ENCODE measurements at places on chromosomes 4 and X.

DNA sequence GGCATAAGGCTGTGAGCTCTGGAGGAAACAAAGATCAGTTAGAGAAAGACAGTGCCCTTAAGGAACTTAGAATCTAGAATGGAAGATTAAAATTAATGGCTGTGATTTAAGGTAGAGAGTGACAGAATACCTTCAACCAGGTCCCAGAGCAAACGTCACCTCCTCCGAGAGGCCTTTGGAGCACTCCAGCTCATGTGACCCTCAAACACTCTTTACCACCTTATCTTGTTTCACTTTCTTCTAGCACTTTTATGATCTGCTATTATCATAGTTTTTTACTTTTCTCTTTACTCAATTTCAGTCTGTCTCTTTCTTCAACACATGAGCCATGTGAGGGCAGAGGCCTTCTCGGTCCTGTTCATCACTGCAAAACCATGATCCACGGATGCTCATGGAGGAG lies 187.0 kb downstream of the SMIM20 start:
- no peak for DNase-seq

DNA sequence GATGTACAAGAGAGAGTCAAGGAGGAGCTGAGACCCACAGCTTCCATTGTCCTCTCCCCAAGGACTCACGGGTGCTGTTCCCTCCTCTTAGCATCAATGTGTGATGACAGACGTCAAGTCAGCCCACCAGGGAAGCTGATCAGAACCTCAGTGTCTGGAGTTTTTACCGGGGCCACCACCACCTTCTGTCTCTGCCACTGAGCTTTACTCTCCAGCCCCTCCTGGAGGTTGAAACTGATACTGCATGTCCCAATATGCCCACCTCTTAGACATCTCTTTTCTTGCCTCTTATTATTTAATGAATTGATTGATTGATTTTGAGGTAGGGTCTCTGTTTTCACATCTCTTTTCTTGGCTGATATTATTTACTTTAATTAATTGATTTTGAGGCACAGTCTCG lies 10.3 kb upstream of the AKAP17A start:
- peak; percentile 13 for DNase-seq

- no peak for DNase-seq
These were observed 297.6 kb downstream of the IDS start for GRCh38 chrX:149207518-149207917.

- DNase-seq = no peak
These were observed 133.8 kb downstream of the PALLD start for GRCh38 chr4:168630445-168631187.

DNA sequence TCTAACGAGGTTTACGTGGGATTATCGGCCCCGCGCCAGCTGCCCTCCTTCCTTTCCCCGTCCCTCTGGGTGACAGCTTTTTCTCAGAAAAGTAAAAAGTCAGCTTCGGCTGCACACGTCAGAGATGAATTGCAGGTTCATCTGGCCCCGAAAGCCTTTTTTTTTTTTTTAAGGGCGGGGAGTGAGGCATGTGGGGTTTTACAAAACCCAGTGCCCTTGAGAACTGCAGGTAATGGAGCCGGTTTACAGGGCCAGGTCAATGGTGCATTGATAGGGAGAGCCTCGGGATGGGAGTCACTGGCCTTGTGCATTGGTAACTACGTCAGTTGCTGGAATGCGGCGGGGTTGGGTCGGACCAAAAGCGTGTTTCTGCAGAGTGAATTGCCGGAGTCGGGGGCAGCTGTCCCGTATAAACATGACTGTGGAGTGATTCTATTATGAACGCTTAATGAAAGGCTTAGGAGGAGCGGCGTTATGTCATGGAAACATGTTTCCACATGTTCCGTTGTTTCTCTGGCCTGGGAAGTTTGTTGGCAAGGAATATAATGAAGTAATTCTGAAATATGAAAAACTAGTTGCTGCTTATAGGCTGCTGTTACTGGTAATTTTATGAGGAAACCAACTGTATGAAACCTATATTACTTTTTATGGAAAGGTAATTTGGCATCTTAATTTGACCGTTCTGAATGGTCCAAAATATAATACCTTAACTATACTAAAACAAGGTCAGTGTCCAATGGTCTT lies 1.1 kb downstream of the HSPA4L start:
- no peak for DNase-seq

DNA sequence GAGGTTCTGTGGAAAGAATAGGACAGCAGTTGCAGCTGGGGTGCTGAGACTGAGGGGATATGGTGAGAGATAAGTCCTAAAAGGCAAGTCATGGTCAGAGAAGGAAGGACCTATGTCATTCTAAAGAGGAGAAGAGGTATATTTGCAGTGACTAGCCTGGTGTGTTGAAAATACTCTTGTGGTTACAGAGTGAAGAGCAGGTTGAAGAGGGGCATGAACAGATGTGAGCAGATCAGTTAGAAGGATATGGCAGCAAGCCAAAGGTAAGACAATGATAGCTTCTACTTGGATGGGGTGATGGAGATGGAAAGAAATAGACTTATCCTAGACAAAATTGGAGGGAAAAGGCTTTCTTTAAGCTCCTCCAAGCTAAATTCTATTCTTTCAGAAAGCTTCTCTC lies 469.8 kb upstream of the CPEB2 start:
- DNase-seq = peak; percentile 39

DNA sequence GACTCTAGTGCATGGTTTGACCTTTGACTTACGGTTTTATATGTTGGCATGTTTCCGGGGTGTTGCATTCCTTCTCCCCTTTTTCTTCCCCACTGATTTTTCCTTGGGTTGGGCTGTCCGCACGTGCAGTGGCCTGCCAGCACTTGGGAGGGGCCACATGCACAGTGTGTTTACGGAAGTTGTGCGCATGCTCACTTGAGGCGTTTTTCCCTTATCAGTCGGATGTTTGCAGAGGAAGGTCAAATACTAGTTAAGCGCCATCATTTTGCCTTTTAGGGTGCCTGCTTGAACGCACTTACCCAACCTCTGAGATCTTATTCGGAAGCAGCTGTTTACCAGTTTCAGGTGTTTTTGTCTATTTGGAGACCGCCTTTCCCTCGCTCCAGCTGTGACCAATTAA lies 653.9 kb upstream of the AADAT start:
- no peak for DNase-seq

DNA sequence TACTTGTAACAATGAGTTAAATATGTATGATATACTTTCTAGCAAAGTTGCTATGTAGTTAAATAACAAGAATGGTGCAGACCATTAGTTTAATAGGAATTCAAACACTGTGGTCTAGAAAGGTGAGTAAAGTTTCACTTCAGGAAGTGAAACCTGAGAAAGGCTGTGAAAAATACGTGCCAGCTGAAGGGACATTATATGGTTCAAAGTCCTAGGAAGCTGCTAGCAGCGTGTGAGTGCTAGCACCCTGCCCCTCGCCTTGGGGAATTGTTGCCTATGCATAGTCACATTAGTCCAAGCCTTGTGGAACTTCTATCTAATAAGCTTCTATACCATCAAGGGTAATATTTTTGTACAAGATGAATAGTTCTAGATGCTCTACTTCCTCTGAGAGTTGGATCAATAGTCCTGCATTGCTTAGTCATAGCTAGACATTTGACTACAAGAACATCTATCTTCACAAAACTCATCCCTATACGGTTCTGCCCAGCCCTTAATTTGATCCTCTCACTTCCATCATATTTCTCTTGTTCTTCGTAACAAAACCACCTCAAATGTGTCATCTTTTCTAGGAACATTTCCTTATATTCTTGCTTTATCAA lies 45.8 kb upstream of the ARSJ start:
- no peak for DNase-seq

GRCh38 chr4:48683784-48684666 lies 96.1 kb downstream of the FRYL start:
- DNase-seq = no peak

- no peak for DNase-seq
These were observed 8.3 kb upstream of the DLG3 start for GRCh38 chrX:70436343-70436742.

GRCh38 chr4:67332627-67333026 lies 212.7 kb downstream of the CENPC start:
- no peak for DNase-seq

GRCh38 chrX:54358424-54359211 lies 772 bp upstream of the WNK3 start:
- peak; percentile 34 for DNase-seq

GRCh38 chr4:170193496-170193895 lies 103.7 kb upstream of the AADAT start:
- DNase-seq = no peak

DNA sequence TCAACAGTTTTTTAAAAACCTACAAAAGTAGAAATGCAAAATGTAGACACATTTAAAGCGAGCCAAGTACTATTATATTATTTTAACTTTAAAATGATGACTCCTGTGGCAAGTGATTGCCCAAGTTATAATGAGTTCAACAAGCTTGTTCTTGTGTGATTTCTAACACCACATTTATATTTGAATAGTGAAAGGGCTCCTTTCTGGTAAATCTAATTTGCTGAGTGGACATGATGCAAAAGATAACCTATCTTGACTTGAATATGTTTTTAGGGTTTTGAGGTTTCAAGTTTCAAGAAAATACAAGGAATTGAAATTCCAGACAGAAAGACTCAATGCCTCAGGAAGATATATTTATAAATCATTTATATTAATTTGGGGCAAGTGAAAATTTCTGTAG lies 1.1 kb upstream of the EPGN start:
- no peak for DNase-seq

DNA sequence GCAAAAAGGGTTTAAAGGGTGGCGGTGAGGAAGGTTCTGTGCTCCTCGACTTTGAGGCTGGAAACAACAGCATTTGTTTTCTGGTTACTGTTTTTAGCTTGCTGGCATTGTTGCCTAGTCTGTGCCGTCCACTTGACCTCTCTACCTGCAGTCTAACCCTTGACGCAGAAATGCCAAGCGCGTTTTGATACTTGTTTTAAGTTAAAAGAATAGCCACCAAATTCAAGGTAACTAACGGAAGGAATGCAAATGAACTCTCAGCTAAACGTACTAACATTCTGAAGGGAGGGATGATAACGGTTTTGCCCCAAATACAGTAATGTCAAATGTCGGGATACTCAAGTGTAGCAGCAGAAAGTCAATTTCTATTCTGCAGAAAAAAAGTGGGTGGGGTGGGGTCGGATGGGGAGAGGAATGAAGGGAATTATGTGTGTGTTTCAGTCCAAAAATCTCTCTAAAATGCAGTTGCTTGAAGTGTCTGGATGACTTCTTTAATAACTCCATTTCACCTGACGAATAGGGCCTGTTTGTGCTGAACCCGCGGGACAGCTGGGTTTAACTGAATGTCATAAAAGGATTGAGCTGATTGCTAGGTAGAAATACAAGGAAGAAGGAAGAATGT lies 3.4 kb upstream of the NKX6-1 start:
- DNase-seq = no peak

- peak; percentile 54 for DNase-seq
These were observed 8.1 kb upstream of the GSX2 start for GRCh38 chr4:54091637-54092404.

DNA sequence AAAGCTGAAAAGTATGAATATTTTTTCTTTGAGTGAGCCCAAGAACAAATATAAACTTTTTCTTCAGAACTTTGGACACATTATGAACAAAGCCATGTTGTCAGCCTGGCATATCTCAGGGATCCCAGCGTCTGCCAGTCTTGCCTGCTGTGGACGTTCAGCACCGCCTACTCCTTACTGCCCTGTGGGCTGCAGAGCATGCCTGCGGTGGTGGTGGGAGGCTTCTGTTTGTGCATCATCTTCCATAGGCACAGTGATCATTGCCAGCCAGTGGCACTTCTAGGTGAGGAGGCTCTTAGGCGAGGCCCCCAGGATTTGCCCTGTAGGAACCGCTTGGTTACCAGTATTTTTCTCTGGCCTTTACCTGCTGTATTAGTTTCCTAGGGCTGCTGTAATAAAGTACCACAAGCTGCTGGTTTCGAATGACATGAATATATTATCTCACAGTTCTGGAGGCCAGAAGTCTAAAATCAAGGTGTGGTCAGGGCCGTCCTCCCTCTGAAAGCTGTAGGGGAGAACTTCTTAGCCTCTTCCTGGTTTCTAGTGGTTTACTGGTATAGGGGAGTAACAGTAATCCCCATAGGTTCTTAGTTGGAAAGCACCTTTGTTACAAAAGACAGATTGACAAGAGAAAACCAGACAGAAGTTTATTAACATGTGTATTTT lies 15.4 kb downstream of the ANXA3 start:
- no peak for DNase-seq

DNA sequence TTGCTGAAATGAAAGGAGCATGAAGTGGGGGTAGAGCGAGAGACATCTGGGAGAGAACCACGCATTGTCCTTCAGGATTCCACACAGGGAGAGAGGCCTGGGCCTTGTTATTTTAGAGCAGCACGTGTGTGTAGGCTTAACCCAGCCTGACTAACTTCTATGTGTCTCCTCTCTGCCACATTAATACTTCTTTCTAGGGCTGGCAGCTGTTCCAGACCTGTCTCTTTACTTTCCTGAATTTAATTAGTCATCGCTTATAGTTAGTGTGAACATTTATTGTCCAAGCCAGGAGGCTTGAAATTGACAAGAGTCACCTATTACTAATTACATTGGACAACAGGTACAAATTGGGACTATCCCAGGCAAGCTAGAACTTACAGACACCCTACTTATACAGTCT lies 51.3 kb downstream of the SMAD1 start:
- no peak for DNase-seq

GRCh38 chr4:45215976-45216542 lies 489.7 kb upstream of the GNPDA2 start:
- no peak for DNase-seq

DNA sequence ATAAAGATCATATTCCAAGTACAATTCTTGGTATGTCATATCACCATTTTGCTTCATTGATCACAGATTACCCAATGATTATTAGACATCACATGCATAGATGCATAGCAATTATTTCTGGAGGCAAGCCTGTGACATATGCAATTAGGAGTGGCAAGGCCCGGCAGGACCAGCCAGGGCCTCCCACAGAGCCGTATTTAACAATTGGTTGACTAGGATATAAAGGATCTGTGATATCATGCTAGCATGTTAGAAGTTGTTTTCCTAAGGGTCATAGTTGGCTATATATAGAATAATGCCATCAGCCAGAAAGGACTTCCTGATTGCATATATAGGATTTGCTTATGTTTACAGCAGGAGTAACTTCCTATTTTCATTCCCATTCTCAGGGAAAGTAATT lies 103.5 kb upstream of the OTUD4 start:
- DNase-seq = no peak

DNA sequence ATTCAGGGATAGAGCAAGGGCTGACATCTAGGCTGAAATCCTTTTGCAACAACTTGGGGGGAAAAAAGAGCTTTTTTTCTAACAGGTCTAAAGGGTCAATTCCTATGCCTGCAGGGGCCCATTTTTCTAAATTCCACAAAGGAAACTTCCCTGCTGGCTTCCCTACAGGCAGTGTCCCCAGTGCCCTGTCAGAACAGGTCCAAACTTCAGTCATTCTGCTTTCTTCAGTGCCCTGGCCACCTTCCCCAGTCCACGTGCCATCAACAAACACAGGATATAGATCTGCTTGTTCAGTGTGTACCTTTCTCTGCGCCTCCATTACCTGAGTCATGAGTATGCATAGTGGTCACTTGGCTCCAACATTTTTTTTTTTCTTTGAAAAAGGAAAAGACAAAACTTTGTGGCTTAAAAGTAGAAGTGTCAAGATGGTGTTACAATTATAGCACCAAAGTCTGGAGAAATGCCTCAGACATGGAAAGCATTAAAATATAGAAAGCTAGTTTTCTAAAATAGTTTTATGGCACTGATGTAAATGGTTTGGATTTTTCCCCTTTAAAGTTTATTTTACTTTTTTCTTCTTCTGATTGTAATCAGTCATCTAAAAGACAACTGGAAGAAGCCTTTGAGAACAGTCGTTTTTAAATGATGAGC lies 84.0 kb upstream of the JADE1 start:
- no peak for DNase-seq

GRCh38 chr4:114277690-114278089 lies 298.2 kb upstream of the ARSJ start:
- no peak for DNase-seq

GRCh38 chrX:2888309-2888708 lies 40.8 kb downstream of the ARSD start:
- DNase-seq = no peak
